ENCODE measurements at places on chromosomes 3 and 15. TPM values are rescaled to one million over a fixed set of nuclear protein-coding genes. Genes with fewer than 3 reads are reported as not detected.

Gene HRH1
- 30.3 TPM for total RNA-seq

Gene MINDY4B
- not detected for total RNA-seq

Gene ALDH1A2
- total RNA-seq = 0.78 TPM

Gene CTXN2
- total RNA-seq = not detected

DNA sequence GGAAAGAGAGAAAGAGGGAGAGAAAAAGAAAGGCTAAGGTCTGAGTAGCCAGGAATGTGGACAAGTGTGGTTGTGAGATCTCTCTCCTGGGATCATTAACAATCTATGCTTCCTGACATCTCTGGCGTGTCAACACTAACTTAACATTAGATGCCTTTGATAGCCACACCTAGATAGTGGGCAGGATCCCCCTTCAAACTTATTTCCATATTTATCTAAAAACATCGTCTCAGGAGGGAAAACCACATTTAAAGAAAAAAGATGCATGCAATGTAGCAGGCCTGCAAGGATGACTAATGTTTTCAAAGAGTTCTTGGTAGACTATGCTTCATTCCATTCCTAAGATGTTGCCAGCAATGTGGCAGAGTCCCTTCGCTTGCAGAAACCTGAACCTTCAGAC lies 80.9 kb downstream of the MLH1 start:
- peak overlapping the region; percentile 11 for H3K4me3 ChIP-seq
- peaks cover 27% of the 10 kb centered on the region for H3K36me3 ChIP-seq
- H3K4me1 ChIP-seq = peaks cover 28% of the 10 kb centered on the region
- peak overlapping the region; percentile 85 for H3K27ac ChIP-seq
- no peaks in the 10 kb centered on the region for H3K27me3 ChIP-seq

DNA sequence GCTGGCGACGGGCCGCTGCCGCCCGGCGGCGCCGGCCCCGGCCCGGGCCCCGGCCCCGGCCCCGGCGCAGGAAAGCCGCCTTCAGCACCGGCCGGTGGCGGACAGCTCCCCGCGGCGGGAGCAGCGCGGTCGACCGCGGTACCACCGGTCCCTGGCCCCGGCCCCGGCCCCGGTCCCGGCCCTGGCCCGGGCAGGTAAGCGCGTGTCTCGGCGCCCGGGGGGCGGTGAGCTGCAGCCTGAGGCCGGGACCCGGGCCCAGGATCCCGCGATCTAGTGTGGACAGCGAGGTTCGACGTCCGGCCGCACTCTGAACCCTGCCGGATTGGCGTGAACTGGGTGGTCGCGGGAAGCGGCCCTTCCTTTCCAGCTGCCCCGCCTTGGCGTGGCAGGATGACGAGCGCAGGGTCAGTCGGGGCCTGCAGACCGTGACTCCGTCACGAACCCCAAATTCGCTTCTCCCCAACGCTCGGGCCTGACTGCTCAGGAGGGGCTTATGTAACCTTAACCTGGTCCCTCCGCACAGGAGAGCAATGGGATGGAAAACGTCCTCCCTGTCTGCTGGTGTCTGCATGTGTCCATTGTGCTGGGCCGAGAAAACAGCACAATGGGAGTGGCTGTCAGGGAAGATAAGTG lies 472 bp downstream of the BSN start:
- H3K4me1 ChIP-seq = peaks cover 11% of the 10 kb centered on the region
- peak overlapping the region; percentile 59 for H3K4me3 ChIP-seq
- H3K27me3 ChIP-seq = peaks cover 38% of the 10 kb centered on the region
- peaks cover 2% of the 10 kb centered on the region for H3K36me3 ChIP-seq
- H3K27ac ChIP-seq = no peak overlapping the region
- no peak for DNase-seq

DNA sequence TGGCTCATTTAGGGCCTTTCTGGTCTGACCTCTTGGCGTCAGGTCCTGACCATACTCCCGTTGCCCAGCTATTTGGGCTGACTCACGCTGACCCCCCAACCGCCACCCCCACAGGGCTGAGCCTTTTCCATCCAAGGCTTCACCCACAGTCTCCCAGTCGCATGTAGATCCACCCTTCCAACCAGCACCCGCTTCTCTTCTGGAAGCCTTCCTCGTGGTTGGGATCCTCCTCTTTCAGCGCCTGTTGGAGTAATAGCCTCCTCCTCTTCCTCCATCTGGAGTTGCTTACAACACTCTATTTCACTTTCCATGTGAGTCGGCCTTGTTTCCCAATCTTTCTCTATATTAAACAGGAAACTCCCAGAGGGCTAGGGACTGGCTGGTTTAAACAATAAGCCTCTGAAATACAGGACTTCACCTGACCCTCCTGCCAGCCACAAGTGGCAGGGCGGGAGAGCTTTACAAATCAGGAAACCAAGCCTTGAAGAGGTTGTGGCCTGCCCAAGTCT lies 2.1 kb upstream of the ALAS1 start:
- no peak overlapping the region for H3K27ac ChIP-seq
- H3K4me3 ChIP-seq = no peak overlapping the region
- peaks cover 4% of the 10 kb centered on the region for H3K36me3 ChIP-seq
- H3K4me1 ChIP-seq = peaks cover 26% of the 10 kb centered on the region
- H3K27me3 ChIP-seq = no peaks in the 10 kb centered on the region

DNA sequence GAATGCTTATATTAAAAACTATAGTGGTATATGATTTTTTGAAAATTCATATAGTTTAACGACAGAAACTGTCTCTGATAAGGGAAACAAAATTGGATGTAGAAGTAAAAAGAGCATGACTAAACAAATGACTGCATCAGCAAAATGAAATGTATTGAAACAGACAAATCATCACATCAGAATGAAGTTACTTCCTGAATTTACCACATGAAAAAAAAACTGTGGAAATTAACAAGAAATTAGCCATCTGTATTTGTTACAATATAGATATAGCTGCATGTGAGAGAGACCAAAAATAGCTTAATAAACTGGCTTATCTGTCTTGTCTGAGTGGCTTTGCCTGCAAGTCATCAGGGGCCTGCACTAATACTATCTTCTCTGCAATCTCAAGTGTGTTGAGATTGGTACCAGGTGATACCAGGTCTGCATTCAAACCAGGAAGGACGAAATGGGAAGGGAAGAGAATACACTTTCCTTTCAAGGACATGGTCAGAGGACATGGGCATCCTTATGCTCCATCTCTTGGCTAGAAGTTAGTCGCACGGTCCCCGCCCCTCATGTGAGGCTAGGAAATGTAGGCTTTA lies 388.7 kb downstream of the GRM7 start:
- H3K27me3 ChIP-seq = no peaks in the 10 kb centered on the region
- no peak overlapping the region for H3K4me3 ChIP-seq
- H3K4me1 ChIP-seq = no peaks in the 10 kb centered on the region
- H3K36me3 ChIP-seq = no peaks in the 10 kb centered on the region

DNA sequence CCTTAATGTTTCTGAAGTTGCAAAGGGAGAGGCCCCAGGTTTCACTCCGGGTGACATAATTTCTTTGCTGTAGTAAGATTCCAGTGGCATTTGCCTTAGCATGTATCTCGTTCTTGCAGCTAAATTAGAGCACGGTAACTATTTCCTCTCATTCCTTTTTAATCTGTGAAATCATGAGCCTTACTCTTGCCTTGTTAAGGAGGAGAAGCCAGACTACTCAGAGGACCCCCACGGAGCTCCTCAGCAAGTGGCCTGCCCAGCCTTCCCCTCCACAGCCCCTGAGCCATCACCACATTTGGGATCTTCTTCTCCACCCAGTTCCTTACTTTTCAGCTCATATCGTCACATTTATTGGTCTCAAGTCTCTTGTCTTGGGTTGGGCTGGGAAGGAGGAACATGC lies 54.2 kb downstream of the ABHD2 start:
- no peak for DNase-seq
- H3K4me3 ChIP-seq = no peak overlapping the region
- H3K27ac ChIP-seq = peak overlapping the region; percentile 94
- no peaks in the 10 kb centered on the region for H3K27me3 ChIP-seq
